ENCODE measurements at places on chromosomes 12 and 14.

GRCh38 chr12:93366422-93366821 is 11.3 kb upstream of the NUDT4 start:
- DNase-seq: no peak

- DNase-seq: peak; percentile 39
Observed at GRCh38 chr12:52419656-52420055, 13.5 kb upstream of the KRT82 start.

DNA sequence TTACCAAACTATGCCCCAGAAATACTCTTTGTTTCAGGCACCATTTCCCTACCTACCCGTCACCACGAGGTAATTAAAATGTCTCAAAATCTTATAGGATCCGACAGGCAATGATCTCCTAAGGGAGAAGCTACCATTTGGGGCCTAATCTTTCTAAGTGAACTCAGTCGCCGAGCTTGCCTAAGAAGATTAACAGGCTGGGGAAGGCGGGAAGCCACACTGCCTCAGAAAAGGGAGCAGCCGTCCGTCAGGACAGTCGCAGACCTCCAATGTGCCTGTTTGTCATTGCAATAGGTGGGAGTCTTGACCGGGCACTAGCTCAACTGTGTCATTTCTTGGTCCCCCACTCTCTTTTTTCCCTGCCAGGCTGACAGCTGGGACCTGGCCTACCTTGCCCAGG is 4.6 kb downstream of the TTC7B start:
- no peak for DNase-seq

GRCh38 chr12:52455821-52456220 is 3.9 kb upstream of the KRT6B start:
- DNase-seq: no peak

DNA sequence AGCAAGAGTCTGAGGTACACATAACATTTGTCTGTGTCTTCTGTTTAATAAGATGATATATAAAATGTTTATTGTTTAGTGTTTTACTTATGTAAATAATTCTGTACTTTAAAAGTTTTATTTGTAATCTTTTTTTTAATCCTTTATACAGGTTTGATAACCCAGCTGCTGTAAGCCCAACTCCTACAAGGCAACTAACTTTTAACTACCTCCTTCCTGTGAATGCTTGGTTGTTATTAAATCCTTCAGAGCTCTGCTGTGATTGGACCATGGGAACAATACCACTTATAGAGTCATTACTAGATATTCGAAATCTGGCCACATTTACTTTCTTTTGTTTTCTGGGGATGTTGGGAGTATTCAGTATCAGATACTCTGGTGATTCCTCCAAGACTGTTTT is 24.1 kb downstream of the TMTC3 start:
- no peak for DNase-seq

- no peak for DNase-seq
Observed at GRCh38 chr12:129635021-129635685, 268.7 kb downstream of the TMEM132D start.

- DNase-seq: peak; percentile 58
Observed at GRCh38 chr14:64387232-64387781, 846 bp upstream of the MTHFD1 start.

Measured in urothelium cell line (cell line).